ENCODE measurements at places on chromosomes 7 and 10.

GRCh38 chr7:108235451-108236061 lies 105.4 kb upstream of the LAMB4 start:
- DNase-seq, result no peak

- DNase-seq, result no peak
Measured at GRCh38 chr7:76000566-76000965, 6.2 kb upstream of the TMEM120A start.

- no peak for DNase-seq
Measured at GRCh38 chr10:82190432-82191260, 315.7 kb downstream of the NRG3 start.

DNA sequence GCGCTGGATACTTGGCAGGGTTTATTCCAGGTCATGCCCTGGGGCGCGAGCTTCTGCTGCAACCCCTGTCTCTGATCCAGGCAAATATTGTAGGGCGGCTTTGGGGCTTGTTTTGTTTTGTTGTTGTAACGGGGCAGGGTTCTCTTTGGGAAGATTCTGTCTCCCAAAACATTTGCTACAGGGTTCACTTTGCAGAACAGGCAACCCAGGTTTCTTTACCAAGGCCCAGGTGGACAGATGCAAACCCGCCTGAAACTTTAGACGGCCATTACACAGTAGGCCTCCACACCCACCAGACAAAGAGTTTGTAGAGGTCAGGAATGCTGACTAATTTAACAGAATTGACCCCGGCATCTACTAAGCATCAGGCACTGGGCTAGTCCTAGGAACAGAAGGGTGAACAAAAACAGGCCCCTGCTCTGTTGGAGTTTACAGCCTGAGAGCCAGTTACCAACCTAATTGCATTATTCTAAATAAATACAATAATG lies 567 bp upstream of the CDCA7L start:
- no peak for DNase-seq

DNA sequence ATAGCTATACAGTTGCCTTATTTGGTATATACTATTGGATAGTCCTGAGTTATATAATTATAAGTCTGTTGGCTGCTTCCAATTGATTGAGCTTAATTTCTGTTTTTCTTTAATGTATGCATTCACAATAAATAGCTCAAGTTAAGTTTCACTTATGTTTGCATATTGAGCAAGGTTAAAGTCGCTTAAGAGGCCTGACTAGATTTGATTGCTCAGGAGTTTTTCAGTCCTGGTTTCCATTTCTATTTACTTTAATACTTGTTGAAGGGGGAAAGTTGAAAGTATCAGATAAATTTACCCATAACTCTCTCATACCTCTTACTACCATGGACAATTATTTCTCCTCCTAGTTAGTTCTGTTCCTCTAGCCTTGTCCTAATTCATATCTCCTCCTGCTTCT lies 294.7 kb downstream of the ARL4A start:
- no peak for DNase-seq

DNA sequence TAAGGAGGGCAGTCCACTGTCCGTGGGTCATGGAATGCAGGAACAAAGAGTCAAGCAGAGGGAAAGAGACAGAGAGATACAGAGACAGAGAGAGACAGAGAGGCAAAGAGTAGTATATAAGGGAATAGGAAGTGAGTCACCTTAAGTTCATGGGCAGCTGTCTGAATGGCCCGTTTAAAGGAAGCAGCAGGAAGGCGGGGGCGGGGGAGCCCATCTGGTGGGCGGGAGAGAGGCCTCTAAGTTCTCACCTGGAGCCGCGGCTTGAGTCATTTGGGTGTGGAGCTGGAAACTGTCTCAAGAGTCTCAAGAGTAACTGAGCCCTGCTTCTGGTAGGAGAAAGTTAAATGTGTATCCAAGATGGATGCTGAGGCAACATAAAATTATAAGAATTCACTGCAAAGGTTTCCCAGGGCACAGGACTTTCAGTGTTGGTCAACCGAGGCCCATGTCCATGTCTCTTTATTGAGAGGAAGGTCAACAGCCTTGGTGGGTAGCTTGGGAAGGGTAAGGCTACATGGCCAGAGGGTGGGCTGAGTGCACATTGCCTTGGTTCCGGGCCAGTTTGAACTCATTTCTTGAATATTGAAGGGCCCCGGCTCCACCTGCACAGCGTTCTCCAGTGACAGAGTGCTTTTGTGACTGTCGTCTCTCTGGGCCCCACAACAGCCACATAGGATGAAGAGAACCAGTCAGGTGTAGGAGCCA lies 85.5 kb upstream of the CACUL1 start:
- DNase-seq, result no peak

DNA sequence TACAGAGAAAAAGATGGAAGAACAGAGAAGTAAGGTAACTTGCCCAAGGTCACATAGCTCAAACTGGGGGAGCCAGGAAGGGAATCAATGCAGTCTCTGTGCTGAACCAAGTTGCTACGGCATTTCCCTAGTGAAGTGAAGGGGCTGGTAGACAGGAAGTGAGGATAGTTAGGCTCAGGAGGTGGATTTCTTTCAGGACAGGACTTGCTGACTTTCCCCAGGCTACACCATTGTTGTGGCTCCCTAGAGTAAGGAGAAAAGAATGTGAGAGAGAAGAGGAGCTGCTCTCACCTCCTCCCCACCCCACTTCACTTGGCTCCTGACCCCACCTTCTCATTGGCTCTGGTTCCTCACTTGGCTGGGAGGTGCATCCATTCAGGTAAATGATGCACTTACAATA lies 316.9 kb downstream of the INHBA start:
- no peak for DNase-seq

GRCh38 chr10:132266594-132267161 lies 41.1 kb downstream of the STK32C start:
- no peak for DNase-seq

DNA sequence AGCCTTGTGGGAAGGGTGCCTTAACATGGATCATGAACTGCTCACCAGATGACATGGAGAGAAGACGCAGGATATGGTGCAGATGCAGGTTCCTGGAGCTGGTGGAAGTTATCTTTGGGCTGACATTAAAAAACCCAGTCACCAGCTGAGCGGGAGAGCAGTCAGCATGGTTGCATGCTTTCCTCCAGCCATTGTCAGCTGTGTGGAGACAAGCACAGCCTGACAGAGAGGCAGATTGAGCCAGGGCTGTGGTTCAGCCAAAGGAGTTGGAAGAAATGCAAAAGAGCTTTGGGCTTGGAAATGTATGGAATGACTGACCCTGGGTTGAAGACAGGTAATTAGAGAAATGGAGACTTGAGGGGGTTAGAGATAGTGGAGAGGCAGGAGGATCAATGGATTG lies 79.7 kb downstream of the CPVL start:
- DNase-seq, result no peak

DNA sequence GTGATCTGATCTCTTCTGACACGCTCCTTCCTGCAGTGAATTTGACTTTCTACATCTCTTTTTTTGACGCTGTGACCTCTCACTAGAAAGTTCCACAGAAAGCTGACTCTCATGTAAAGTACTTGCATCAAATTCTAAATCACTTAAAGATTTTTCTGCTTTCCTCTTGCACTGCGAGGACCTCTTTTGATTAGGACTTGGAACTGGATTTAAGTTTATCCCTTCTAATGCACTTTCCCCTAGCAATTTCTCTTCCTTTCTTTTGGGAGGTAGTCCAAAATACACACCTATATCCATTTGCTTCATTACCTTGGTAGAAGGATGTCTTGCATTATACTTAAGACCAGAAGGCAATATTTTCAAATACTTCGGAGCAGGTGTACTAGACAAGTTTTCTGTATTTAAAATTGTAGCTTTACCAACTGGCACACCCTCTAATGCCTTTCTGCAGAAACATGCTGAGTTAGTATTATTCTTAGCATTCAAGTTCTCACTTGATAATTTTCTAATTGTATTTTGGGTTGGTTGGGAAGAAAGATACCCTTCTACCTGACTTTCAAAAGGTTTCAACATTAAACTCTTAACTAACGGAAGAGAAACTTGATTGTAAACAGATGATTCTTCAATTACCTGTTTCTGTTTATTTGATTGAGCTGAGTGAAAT lies 4.6 kb downstream of the DCLRE1A start:
- DNase-seq, result no peak

DNA sequence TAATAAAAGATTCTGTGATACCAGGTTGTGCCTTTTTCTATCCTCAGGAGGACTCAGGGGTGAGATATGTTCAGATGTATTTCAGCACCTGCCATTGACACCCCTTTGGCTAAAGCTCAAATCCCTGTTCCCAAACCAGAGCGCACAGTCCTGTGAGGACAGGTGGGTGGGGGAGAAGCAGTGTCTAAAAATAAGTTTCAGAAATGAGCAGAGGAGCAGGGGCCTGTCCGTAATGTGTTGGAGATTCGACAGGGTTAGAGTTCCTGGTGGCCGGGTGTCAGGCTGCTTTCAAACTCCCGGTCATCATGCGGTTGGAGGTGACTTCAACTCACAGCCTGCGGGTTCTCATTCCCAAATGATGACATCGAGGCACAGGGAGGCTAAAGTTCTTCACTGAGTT lies 211.5 kb downstream of the KLF6 start:
- no peak for DNase-seq

- no peak for DNase-seq
Measured at GRCh38 chr10:102476466-102477141, 25.3 kb upstream of the C10orf95 start.
